Small intestine (tissue), 16 donors: ENCODE measurements at places on chromosomes 4 and X.
A peak's percentile ranks its signal among the peaks of the same experiment; 100 is the strongest.

DNA sequence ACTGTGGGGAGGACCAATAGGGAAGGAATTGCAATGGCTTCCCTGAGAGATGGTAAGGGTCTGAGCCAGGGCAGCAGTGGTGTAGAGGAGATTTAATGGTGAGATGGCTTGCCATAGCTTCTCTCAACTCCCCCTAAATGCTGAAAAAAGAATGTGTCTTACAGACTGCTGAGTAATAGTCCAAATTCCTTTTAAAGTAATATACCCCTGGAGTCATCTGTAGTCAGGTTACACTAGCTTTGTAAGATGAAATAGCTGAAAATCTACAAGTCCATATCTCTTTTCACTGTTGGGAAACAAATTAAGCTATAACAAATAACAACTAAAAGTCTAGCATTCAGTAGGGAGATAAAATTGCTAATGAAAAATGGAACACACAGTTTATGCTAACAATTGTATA, 33.5 kb downstream of the MAPK10 start:
- DNase-seq: no peak

GRCh38 chr4:90844241-90844640, 717.0 kb downstream of the CCSER1 start:
- no peak for DNase-seq

GRCh38 chr4:13865871-13866669, 238.5 kb upstream of the BOD1L1 start:
- no peak for DNase-seq

DNA sequence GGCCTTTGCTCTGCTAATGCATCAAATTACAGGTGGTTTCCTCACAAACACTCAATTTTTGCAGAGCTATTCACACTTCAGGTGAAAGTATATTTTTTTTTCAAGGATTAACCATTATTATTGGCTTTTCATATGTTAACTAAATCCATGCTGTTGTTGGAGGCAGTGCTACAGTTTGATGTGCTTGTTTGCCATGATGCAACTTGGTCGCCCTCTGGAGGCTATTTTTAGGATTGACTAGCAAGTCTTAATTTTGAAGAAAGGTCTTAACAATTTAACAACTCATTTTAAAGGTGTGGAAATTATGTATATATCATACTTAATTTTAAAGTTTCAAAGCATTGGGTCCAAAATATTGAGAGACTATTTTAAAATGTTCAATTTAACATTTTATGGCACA, 168.8 kb upstream of the FAM47A start:
- peak; percentile 28 for DNase-seq

- no peak for DNase-seq
Observed at GRCh38 chr4:53100501-53101190, 238.5 kb downstream of the RASL11B start.

GRCh38 chrX:48514868-48515460, 6.2 kb downstream of the PORCN start:
- DNase-seq: no peak

GRCh38 chr4:39037941-39038340, 5.7 kb upstream of the TMEM156 start:
- DNase-seq: no peak

DNA sequence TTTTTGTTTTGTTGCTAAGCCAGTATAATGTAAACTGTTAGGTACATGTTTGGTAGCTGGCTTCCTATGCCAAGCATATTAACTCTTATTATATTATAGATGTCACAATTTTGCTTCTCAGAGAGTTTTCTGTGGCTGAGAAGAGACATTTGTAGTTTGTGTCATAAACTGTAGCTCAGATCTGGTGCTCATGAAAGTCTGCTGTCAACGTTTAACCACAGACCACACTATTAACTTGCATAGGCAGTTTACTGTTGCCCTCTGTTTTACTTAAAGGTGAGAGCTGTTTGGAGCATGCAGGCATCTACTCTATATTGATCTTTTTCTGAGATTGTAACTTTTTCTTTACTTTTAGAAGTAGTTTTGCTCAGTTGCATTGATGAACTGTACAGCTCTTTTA, 166.8 kb downstream of the TLL1 start:
- DNase-seq: no peak

GRCh38 chr4:105088110-105088879, 58.4 kb upstream of the TET2 start:
- peak; percentile 9 for DNase-seq

GRCh38 chr4:155173371-155173770, 35.1 kb upstream of the NPY2R start:
- no peak for DNase-seq

- DNase-seq: no peak
Observed at GRCh38 chr4:183941964-183942363, 36.9 kb downstream of the STOX2 start.

DNA sequence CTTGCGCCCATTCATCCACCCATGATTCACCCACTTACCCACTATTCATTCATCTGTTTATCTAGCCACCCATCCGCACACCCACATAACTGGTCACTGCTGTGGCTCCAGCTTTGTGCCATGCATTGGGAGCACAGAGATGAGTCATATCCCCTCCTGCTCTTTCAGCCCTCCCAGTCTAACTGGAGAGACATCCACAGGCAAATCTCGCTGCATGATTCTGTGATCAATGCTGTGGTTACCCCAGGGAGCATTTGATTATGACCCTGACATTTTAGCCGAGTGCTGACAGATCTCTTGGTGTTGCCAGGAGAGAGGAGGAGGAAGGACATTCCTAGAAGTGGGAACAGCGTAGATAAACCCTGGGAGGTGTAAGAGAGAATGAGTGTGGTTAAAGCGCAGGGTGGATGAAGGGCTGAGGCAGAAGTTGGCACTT, 10.4 kb upstream of the PORCN start:
- DNase-seq: no peak

GRCh38 chr4:101921370-101921769, 130.8 kb downstream of the BANK1 start:
- DNase-seq: peak; percentile 6

GRCh38 chr4:80305466-80305865, 30.1 kb upstream of the CFAP299 start:
- no peak for DNase-seq

DNA sequence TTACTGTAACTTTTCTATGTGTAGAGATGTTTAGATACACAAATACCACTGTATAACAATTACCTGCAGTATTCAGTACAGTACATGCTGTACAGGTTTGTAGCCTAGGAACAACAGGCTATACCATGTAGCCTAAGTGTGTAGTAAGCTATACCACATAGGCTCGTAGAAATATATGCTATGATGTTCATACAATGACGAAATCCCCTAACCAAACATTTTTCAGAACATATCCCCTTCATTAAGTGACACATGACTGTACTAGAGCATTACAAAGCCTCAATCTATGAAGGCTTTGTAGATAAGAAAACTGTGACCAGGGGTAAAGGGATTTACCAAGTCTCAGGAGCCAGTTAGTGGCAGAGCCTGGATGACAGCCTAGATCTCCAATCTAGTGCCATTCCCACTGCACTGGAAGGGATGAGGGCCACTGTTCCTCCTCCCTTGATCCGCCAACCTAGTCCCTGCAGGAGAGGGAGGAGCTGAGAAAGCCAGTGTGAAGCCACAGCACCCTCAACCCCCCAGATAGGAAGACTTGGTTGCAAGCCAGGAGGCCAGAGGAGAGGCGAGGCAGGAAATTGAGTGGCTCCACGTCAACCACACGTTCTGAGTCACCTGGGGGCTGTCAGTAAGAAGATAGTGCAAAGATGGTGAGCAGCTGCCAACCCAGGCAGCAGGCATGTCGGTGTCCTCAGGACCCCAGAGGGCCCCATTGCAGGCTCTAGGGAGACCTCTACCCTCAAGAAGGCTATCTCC, 227.7 kb downstream of the BCOR start:
- DNase-seq: peak; percentile 34

DNA sequence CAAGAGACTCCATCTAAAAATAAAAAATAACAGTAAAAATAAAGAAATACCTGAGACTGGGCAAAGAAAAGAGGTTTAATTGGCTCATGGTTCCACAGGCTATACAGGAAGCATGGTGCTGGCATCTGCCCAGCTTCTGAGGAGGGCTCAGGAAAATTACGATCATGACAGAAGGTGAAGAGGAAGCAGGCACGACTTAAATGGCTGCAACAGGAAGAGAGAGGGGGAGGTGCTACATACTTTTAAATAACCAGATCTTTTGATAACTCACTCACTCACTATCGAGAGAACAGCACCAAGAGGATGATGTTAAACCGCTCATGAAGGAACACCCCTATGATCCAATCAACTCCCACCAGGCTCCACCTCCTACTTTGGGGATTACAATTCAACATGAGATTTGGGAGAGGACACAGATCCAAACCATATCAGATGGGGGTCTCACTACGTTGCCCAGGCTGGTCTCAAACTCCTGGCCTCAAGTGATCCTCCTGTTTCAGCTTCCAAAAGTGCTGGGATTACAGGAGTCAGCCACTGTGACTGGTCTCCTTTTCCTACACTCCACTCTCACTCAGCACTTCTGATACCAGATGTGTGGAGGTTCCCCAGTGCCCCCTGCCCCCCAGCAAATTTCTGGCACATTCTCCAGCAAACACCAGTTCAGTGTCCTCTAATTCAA, 11.9 kb upstream of the ZNF157 start:
- peak; percentile 2 for DNase-seq

DNA sequence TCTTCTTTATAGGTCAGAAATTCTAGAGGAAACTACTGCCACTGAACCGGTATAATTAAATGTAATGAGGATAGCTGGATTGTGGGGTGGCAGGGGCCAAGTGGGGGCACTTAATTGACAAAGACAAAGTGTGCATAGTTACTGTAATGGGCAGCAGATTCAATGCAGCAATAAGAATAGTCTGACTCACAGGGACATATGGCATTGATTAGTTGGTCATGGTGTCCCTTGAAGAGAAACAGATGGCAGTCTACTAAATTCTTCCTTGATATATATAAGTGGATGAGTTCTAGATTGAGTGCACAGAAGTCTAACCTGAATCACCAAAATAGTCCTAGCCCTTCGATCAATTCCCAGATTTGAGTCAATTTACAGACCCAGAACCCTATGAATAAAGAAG, 31.6 kb downstream of the ETDC start:
- DNase-seq: no peak
